ENCODE measurements at places on chromosomes 4 and X.

DNA sequence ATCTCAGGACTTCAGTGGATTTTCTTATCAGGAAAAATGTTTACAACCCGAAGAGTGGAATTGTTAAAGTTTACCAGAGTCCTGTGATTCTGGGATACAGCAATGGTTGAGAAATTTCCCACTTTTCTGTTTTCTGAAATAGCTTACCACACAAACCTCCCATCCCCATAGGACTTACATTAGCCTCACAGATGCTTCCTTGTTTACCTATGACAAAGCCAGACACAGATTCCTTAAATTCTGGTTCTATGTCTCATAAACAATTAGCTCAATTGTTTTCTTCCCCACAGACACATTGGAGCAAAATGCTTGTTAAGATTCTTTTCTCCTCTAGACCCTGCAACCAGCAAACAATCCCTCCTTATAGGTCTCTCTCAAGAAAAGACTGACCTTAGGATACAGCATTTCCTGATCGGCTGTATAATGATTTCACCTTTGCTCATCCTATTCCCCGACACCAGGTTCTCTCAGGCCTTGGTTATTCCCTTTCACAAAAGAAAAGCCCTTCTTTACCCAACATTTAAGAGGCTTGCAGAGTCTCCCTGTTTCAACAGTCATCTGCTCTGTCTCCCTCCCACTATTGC lies 886.2 kb downstream of the ARAP2 start:
- DNase-seq = no peak

DNA sequence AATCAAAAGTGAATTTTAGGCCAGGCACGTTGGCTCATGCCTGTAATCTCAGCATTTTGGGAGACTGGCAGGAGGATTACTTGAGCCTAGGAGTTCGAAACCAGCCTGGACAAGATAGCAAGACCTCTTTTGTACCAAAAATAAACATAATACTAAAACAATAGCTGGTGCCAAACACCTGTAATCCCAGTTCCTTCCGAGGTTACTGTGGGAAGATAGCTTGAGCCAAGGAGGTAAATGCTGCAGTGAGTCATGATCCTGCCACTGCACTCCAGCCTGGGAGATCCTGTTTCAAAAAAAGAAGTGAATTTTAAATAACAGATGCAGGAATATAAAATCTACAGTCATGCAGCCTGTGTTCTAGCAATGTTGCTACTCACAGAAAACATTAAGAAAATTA lies 488.3 kb downstream of the PPARGC1A start:
- DNase-seq = peak; percentile 35

GRCh38 chr4:12137575-12137974 lies 708.9 kb upstream of the HS3ST1 start:
- no peak for DNase-seq

- peak; percentile 59 for DNase-seq
Measured at GRCh38 chr4:163395055-163395454, 51.4 kb downstream of the NPY5R start.

DNA sequence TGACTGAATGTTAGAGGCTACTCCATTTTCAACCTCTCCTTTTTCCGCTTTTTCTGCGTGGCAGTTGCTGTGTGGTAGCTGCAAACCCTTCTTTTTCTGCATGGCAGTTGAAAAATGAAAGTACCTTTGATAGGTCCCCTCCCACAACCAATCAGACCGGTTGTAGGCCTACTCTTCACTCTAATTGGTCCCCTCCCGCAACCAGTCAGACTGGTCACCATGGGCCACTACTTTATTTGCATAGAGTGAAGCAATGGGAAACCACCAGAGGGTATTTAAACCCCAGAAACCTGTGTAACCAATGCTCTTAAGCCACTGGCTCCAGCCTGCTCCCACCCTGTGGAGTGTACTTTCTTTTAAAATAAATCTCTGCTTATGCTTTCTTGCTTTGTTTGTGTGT lies 877.8 kb downstream of the FAM133A start:
- DNase-seq = no peak

DNA sequence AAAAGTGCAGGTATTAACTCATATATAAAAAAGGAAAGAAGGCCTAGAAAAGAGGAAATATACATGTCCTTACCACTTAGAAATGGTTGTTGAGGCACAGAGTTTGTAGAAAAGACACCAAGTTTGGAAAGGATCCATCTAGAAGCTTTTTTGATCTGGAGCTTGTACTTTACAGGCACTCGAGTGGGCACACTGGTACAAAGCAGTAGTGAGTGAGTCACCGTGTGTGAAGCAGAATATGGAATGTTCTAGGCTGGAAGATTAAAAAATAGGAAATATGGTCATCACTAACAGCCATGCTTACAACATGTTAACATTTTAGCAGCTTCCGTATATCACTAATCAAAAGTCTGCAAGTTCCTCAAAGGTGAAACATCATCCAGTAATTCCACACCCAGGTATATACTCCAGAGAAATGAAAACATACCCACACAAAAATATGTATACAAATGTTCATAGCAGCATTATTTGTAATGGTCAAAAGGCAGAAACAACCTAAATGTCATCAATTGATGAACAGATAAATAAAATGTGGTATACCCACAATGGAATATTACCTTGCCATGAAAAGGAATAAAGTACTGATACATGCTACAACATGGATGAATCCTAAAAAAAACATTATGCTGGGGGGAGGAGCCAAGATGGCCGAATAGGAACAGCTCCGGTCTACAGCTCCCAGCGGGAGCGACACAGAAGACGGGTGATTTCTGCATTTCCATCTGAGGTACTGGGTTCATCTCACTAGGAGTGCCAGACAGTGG lies 69.5 kb downstream of the FRYL start:
- DNase-seq = peak; percentile 30

GRCh38 chr4:55397520-55398321 lies 2.0 kb downstream of the TMEM165 start:
- DNase-seq = peak; percentile 53

- no peak for DNase-seq
Measured at GRCh38 chrX:105052926-105053325, 167.6 kb downstream of the TEX13A start.

- DNase-seq = no peak
Measured at GRCh38 chr4:158652920-158653319, 18.8 kb downstream of the C4orf46 start.

Data from LHCN-M2 (cell line).